NCI-H1417 treated with DMSO at 0.1 percent for 48 hours (cell line): ENCODE measurements at places on chromosomes 4 and X.

DNA sequence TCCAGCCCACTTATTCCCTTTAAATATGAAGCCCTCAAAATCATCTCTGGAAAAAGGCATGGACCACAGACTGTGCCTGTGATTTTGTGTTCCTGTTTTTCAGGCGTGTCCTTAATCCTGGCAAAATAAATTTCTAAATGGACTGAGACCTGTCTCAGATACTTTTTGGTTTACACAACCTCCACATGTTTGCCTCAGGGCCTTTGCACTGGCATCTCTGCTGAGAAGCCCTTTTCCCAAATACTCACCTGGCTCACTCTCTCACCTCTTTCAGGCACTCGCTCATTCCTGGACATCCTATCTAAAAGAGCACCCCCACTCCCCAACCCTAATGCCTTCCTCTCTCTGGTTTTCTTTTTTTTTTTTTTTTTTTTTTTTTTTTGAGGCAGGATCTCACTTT lies 40.5 kb downstream of the CHRNA9 start:
- DNase-seq, result no peak

GRCh38 chr4:126568652-126569570 lies 1063.8 kb upstream of the INTU start:
- DNase-seq, result no peak

GRCh38 chr4:108965472-108966076 lies 202.7 kb upstream of the ETNPPL start:
- no peak for DNase-seq

- no peak for DNase-seq
Measured at GRCh38 chr4:77615153-77615552, 9.5 kb downstream of the CXCL13 start.

GRCh38 chr4:105440890-105441289 lies 33.0 kb downstream of the PPA2 start:
- no peak for DNase-seq

DNA sequence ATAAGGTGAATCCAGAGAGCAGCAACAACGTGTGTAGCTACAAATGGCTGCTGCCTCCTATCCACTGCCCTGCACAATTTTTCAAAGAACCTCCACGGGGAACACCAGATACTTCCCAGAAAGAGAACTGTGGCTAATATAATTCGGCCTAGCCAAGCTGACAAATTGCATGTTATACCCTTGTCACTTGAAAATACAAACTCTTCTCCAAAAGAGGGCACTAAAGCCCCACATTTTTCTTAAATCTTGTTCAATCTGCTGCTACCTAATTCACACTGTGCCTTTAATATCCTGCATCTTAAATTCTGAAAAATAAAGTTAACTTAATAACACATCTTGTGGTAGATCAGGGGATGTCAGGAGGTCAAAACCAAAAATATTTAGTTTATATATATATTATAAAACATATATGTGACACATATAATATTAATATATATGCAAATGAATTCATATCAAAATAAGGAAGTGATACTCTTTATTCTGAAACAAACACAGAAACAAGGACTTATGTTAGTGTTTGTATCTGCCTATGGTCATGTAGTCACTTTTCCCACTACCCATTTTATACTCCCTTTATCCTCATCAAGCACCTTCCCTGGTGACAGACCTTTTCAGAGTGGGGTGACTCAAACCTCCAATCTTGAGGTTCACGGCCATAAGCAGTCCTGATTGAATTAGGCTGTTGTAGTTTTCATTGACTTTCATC lies 24.1 kb downstream of the CT45A1 start:
- no peak for DNase-seq

GRCh38 chrX:49162620-49163019 lies at the start of gene MAGIX:
TSS of gene MAGIX (plus strand) at chrX:49162758. CDS start at chrX:49162890, 132 bp downstream.
- no peak for DNase-seq

GRCh38 chr4:60215906-60216305 lies 984.2 kb upstream of the ADGRL3 start:
- no peak for DNase-seq

- no peak for DNase-seq
Measured at GRCh38 chrX:72113461-72113860, 18.3 kb downstream of the RTL5 start.

DNA sequence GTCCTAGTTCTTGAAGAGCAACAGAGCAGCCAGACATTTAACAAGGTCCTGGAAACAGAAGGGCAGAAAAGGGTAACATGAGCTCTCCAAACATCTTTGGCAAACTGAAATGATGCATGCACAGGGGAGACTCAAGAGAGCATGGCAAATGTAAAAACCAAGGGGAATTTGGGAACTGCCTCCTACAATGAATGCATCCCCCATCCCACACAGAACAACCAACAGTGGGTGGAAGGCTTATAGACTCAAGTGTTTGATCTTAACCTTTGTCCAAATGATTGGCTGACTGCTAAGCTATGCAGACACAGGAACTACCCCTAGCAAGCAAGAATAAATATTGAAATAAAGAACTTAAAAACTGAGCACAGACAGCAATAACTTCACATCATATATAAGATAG lies 74.4 kb downstream of the CENPC start:
- DNase-seq, result no peak

DNA sequence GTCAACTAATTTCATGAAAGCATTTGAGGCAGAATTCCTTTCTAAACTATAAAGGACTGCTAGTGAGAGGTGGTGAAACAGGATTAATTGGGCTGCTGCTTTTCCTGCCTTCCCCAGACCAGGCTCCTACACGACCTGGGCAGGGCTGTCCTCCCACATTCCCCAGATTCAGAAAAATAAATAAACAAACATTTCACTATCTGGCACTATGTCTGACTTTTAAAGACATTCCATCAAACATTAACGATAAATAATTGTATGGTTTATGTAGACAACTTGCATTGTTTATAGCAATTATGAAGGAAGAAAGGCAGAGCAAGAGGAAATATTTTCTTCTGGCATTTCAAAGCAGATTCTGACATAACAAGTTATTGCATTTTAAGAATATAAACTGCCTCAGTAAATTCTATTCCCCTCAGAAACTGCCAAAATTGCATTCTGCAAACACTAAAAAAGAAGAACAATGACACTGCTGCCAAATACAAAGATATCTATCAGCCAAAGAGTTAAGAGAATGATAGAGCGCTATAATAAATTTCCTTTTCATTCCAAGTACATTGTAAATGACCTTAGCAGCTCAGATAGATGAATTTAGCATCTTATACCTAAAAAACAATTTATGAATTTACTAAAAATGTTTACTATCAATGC lies 214.7 kb upstream of the INTU start:
- no peak for DNase-seq

DNA sequence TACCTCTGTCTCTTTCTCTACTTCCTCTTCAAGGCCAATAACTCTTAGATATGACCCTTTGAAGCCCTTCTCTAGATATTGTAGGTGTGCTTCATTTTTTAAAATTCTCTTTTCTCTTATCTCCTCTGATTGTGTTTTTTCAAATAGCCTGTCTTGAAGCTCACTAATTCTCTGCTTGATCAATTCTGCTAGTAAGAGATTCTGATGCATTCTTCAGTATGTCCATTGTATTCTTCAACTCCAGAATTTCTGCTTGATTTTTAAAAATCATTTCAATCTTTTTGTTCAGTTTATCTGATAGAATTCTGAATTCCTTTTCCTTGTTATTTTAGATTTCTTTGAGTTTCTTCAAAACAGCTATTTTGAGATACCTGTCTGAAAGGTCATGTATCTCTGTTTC lies 47.9 kb downstream of the MCUB start:
- DNase-seq, result no peak

- DNase-seq, result no peak
Measured at GRCh38 chrX:97860226-97860625, 976.5 kb downstream of the RPA4 start.

DNA sequence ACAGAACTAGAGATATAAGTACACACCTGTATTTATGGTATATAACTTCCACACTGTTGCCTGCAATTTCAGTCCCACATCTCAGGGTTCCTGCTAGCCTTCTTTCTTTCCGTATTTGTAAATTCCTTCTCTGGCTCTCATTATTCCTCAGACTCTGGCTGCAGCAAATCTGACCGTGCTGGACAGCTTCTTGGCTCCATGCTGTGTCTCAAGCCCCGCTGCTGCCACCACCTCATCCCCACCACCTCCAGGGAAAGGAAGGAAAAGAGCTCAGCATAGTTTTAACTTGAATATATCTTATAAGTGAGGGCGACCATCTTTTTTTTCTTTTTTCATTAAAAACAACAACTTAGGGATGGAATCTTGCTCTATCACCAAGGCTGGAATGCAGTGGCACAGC lies 155.6 kb upstream of the CXCL13 start:
- DNase-seq, result no peak

DNA sequence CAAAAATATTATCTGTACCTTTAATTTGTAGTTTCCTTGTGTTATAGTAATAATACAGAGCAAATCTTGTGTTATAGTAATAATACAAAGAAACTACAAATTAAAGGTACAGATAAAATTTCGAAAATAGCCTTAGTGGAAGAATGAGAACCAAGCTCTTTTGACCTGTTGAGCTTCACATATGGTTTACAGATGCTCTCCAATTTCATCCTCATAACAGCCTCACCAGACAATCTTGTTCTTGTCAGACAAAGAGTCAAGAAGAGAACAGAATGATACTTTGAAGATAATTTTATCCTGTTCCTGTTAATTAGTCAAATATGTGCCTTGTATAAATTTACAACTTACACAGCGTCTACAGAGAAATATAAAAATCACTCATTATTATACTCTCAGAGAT lies 12.8 kb downstream of the ATXN3L start:
- DNase-seq, result no peak
